Right atrium auricular region (tissue), 2 donors: ENCODE measurements at places on chromosomes 11 and 22. TPM values are rescaled to one million over a fixed set of nuclear protein-coding genes. Genes with fewer than 3 reads are reported as not detected.

BACE1 gene
- total RNA-seq = 11.9 TPM

HBG2 gene
- total RNA-seq = not detected

GRCh38 chr11:16977994-16978315, 36.3 kb downstream of the PLEKHA7 start:
- no peak for DNase-seq

DNA sequence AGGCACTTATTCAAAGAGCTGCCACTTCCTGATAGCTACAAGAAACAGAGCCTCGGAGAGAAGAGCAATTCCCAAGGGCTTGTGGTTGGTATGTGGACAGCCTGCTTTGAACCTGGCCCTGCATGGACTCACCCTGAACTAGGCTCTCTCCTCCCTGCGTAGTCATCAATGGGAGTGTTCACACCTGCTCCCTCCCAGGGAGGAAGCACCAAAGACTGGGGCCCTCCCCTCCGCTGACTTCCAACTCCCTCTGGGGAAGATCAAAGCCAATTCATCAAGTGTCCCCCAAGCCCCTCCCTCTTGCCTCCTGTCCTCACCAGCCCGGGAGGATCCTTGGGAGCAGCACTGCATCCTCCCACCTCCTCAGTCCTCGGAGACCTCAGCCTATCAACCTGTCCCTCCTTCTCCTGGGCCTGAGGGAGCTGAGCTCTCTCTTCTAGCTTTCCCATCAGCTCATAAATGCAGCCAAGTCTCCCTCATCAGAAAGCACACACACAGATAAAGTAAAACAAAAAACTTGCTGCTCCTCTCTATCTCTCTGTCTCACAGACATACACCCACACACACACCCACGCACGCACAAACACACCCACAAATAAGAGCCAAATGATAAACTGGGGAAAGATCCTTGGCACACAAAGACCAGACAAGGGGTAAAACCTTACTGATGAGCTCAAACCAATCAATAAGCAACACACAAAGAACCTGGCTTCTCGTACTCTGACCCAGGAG, 3.3 kb downstream of the A4GALT start:
- no peak for DNase-seq

DNA sequence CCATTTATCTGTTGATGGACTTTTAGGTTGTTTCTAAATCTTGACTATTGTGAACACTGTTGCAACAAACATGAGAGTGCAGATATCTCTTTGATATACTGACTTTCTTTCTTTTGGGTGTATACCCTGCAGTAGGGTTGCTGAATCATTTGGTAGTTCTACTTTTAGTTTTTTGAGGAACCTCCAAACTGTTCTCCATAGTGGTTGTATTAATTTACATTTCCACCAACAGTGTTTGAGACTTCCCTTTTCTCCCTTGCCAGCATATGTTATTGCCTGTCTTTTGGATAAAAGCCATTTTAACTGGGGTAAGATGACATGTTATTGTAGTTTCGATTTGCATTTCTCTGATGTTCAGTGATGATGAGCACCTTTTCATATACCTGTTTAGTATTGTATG, 330.0 kb downstream of the DDX10 start:
- DNase-seq = no peak

DNA sequence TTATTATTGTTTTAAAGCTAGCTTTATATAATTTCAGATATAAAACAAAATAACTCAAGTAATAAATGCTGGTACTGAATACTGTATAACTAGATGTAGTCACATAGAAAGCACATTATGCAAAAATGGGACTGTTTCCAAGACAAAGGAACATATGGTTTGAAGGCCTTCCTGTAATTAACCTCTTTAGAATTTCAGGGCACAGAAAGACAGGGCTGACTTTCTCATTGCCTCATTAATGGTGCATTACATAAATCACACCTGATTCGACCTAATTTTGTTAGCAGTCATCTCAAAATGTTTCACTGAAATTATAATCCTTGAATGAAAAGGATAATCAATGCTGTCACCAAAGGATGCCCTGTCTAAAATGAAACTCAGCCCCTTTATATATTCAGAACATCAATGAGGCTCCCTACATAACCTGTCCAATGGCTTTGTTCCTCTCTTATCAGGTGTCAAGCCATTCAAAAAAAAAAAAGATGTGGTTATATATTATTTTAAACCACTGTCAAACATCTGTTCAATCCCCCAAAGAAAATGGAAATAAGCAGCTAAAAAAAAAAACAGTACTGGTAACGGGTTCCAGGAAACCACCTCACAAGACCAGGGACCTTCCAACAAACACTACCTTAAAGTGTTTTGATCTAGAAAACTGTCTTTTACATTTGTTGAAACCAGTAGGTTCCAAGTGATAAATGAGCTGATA, 77.4 kb downstream of the FAM168A start:
- DNase-seq = no peak

DNA sequence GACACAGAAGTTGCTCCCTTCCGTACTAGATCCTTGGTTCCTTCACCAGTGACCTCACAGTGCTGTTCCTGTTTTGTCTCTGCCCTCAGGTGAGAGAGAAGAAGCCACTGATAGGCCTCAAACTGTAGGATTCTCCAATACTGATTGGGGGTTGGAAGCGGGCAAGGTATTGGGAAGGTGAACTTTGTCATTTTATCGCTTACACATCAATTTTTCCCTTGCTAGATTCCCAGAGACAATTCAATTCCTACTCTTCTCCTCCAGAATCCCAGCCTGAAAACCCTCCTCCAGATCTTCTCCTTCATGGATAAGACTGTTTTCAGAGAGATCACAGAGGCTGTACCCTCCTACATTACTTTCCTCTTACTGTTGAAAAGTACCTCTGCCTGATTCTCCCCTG, 9.4 kb upstream of the OR2D3 start:
- DNase-seq = no peak

GRCh38 chr11:108606495-108607160, 13.1 kb upstream of the EXPH5 start:
- DNase-seq = no peak

DNA sequence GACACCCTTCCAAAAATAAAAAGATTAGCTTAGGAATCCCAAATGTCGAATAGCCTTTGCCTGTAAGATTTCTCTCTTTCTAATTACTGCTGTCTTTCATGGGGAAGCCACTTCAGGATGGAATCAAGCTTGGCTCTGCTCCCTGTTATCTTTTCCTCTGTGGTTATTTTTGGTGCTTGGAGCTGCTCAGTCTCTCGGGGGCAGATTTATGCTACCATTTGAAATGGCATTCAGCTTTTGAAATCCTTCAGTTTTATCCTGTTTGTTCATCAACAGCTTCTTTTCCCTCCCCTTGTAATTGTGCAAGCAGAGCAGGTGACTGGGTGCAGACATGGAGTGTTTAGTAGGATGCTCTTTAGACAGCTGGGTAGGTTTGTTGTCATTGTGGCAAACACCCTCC, 111.0 kb downstream of the DBX1 start:
- DNase-seq = no peak

DNA sequence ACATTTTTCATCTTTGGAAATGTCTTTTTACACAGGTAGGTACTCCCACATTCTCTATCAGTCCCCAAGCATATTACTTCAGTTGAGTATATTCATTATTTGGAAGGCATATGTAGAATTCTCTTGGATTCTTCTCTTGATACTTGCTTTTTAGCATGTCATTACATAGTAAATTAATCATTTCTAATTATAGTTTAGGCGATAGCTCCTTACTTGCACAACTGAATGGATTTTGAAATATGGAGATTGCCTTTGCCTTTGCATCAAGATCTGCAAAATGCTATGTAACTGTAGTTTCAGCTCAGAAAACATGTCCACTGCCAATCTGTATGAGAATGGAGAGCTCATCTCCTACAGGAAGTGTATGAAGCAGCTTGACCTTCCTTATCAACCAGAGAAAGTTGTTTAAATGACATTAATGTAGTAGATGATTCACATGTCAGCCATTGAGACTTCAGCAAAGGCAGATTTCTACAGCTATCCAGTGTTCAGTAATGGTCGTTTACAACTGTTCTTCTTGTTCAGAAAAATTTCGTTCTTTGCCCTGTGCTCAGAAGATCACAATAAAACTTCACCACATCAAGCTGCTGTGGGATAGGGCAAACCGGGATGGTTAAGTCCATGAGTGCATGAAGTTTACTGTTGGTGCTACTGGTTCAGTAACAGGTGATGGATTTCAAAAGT, 61.6 kb downstream of the PPP6R3 start:
- DNase-seq = no peak

DNA sequence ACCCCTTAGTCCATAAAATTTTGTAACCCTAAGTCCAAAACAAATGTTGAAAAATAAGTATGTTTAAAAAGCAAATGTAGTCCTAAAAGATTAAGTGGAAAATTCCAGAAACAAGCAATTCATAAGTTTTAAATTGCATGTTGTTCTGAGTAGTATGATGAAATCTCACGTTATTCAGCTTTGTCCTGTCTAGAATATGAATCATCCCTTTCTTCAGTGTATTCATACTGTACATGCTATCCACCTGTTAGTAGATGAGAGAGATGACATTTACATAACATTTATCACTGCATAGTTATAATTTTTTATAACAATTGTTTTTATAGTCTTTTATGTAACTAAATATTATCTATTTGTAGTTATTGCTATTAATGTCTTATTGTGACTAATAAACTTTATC, 622.3 kb upstream of the CHORDC1 start:
- DNase-seq = no peak

GRCh38 chr11:112453601-112454577, 193.2 kb upstream of the PLET1 start:
- DNase-seq = no peak

GRCh38 chr11:37978647-37979046, 1380.6 kb upstream of the RAG2 start:
- DNase-seq = no peak
